ENCODE measurements at places on chromosomes 2 and 18. TPM values are rescaled to one million over a fixed set of nuclear protein-coding genes. Genes with fewer than 3 reads are reported as not detected.

DNA sequence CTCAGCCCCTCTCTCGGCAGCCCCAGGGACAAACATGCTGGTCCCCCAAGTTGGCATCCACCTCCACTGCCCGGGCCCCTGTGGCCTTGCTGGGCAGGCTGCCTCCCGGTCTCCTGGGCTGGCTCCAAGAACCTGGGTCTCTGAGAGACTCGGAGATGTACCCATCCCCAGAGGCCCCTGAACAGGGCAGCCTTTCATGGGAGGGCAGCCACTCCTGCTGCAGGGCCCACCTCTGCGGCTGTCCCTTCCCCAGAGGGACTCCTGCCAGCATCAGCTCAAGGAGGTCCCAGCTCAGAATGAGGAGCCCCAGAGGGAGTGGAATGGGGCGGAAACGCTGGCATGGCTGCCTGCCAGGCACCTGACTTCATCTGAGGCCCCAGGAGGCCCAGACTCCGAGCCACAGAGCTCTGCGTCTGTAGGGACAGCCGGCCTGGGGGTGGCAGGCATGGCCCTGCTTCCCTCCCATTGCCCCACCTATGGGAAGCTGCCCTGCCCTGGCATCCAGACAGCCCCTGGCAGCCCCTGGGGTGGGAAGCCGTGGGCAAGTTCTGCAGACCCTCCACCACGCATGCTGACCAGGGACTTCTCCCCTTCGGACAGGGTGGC is 857 bp upstream of the CROCC2 start:
- peak; percentile 15 for DNase-seq

GRCh38 chr2:199933466-199933865 is 21.8 kb downstream of the TYW5 start:
- DNase-seq = no peak

GRCh38 chr2:105989070-105989469 is 205.0 kb downstream of the UXS1 start:
- no peak for DNase-seq

The CLIP4 gene
- total RNA-seq = 30.1 TPM

The DDX18 gene
- 43.9 TPM for total RNA-seq

Data from lung (tissue), 17 donors.